ENCODE measurements at places on chromosomes 1 and 21.

DNA sequence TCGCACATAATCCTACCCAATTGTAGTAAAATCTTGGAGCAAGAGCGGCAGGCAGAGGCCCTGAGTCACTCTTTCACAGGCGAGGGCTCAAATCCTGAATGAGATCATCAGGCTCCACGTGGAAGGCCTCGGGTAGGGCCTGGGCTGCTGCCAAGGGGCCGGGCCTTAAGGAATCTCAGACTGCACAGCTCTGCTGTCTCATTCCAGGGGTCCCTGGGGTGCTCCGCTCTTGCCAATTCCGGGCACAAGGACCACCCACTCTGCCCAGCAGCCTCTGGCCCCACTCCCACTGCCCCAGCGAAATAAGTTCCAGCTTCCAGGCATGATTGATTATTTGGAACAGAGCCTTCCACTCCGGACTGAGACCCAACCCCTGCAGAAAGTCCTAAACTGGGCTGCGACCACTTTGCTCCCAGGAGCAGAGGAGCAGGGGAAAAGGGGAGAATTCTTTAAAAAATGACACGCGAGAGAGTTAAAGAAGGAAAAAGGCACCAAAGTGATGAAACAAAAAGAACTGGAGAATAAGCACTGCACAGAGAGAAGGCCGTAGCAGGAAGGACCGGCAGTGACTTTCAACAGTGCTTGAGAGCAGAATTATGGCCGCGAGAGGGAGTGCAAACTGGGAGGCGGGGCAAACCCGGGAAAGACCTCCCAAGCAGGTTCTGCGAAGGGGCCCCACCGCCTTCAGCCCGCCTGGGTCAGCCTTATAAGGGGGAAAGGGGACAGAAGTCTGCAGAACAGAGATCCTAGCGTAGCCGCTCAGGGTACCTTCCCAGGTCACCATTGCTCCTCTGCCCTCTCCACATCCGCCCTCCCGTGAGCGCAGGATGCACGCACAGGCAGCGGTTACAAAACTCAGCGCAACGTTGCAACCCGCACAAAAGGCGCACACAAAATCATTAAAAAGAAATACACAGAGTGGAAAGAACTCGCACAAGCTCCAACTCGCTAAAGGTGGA lies 2.0 kb downstream of the ADAMTS1 start:
- DNase-seq: no peak

- no peak for DNase-seq
These were observed 76.5 kb upstream of the SDC3 start for GRCh38 chr1:30984991-30985503.

DNA sequence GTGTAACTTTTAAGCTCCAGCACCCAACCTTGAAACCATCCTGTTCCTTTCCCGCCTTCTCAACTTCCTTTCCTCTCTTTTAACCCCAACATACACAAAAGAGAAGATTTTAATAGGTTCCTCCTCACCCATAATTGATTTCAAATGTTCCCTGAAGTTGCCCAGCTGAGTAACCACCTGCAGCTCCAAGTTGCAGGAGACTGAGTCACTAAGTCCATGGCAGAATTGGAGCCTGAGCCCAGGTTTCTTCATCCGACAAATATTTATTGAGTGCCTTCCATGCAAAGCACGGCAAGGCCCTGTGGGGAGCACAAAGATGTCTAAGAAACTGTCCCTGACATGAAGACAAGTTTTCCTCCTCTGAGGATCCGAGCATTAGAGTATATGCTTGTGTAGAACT lies 97.7 kb downstream of the PAPPA2 start:
- no peak for DNase-seq

DNA sequence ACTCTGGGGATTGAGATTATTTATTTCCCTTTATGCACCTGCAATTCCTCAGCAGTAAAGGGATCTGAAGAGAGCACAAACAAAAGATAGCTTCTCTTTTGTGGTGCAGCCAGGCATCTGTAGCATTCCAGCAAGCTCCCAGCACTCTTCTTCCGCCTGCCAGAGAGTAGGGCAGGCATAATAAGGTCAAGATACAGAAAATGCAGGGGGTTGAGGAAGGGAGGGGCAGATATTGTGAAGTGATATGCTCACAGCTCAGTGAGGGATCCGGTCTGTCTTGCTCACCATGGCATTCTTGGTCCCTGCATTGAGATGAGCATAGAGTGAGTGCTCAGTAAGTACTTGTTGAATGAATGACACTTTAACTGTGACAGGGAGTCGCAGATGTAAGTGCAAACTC lies 23.9 kb downstream of the FASLG start:
- DNase-seq: no peak

DNA sequence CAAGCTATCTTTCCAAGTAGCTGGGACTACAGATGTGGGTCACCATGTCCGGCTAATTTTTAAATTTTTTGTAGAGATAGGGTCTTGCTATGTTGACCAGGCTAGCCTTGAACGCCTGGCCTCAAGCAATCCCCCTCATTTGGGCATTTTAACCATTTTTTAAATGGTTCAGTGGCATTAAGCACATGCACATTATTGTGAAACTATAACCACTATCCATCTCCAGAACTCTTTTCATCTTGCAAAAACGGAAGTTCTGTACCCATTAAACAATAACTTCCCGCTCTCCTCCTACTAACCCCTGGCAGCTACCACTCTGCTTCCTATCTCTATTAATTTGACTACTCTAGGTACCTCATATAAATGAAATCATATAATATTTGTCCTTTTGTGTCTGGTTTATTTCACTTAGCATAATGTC lies 4.8 kb upstream of the IL6R start:
- no peak for DNase-seq

DNA sequence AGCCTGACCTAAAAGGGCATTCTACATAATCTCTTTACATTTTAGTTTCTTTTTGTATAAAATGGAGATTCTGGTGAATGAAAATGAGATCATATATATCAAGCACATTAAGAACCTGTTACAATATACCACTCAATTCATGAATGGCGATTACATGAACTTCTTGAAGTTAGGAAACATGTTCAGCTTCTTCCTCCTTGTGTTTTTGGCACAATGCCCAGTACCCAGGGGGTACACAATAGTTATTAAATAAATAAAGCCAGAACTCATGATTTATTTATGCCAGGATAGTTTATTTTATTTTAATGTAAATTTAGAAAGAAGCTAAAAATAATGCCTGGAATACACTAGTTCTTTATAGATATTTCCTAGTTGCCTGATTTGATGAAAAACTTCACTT lies 186.0 kb upstream of the PTGFR start:
- DNase-seq: no peak

GRCh38 chr1:22315315-22316078 lies 136.2 kb upstream of the ZBTB40 start:
- no peak for DNase-seq

- no peak for DNase-seq
These were observed 3.4 kb downstream of the TAGLN2 start for GRCh38 chr1:159921700-159922504.

DNA sequence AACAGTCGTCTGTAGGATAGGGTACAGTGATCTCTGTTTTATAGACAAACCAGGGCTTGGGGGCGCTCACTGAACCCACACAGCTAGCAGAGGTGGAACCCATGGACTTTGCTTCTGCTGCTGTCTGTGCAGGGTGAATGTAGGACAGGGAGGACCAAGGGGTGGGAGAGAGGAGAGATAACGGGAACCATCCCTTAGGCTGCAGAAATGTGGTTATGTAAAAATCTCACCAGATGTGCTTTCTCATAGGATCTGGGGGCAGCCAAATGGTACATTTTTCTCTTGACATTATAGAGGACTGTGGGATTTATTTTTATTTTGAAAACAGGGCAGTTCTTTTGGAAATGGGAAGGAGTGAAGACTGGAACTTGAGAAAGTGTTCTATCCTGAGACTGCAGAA lies 8.7 kb downstream of the NFASC start:
- DNase-seq: no peak

DNA sequence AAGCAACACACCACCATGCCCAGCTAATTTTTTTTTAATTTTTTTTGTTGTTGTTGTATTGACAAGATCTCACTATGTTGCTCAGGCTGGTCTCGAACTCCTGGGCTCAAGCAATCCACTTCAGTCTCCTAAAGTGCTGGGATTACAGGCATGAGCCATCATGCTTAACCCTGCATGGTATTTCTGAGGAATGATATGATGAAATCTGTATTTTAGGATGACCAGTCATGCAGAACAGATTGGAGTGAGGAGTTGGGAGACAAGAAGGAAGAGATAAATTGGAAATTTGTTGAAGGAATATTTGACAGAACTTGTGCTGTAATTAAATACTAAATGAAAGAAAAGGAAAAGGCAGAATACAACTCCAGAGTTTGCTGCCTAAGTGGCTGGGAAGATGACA lies 4.7 kb upstream of the NDUFS5 start:
- no peak for DNase-seq

DNA sequence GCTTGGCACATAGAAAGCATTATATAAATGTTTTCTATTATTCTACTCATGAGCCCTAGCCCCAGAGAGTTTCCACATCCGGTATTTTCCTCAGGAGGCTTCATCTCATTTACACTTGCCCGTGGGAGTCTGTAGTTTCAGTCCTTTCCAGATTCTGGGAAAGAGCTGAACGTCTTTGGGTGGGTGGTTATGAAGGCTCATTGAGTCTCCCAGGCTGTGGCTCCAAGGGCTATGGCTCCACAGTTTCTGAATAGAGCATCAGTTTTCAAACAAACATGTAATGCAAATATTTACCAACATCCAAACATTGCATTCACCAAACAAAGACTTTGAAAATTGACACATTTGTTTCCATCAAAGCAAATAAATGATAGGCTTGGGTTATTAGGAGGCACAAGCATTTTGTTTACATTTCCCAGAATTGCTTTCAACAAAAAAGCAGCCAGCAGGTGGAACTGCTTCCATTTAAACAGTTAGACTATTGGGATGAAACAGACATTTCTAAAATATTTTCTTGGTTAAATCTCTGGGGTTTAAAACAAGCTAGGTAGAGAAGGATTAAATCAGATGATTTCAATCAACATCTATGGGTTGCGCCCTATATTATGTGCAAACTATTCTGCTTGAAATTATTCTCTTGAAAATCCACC lies 1.3 kb upstream of the LEMD1 start:
- DNase-seq: no peak

DNA sequence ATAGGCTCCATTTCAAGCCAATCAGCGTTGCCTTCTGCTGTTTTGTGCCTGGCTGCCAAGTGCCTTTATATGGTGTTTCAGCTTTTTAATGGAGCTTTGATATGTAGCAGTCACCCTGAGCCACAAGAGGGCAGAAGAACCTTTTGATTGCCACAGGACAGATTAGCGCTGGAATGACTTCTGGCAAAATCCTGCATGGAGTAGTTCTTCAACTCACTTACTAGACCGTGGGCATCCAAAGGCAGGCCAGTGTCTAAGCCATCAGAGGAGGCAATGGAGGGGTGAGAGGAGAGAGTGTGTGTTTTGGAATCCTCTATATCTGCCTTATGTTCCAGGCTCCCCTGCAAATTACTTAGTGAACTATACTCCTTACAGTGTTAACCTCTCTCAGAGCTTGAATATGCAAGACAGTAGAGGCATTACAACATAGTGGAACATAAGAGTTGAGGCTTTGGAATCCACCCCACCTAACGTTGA lies 56.2 kb downstream of the ST3GAL3 start:
- DNase-seq: no peak

- DNase-seq: no peak
These were observed 89.0 kb downstream of the URB2 start for GRCh38 chr1:229714964-229715603.

GRCh38 chr1:187985897-187986654 lies 1157.3 kb downstream of the PLA2G4A start:
- no peak for DNase-seq

- DNase-seq: peak; percentile 56
These were observed at the start of gene ARHGAP30 for GRCh38 chr1:161069731-161070270. Gene ARHGAP30 (minus strand): TSS chr1:161069891. CDS start chr1:161069624, 267 bp downstream.

GRCh38 chr1:15584489-15585363 lies at the start of gene AGMAT:
Gene AGMAT (minus strand): TSS chr1:15585051. CDS start chr1:15584967, 84 bp downstream.
- peak; percentile 9 for DNase-seq

GRCh38 chr1:117371441-117372151 lies 4.3 kb downstream of the MAN1A2 start:
- no peak for DNase-seq

- DNase-seq: no peak
These were observed 127.7 kb upstream of the COL6A1 start for GRCh38 chr21:45853703-45854342.

DNA sequence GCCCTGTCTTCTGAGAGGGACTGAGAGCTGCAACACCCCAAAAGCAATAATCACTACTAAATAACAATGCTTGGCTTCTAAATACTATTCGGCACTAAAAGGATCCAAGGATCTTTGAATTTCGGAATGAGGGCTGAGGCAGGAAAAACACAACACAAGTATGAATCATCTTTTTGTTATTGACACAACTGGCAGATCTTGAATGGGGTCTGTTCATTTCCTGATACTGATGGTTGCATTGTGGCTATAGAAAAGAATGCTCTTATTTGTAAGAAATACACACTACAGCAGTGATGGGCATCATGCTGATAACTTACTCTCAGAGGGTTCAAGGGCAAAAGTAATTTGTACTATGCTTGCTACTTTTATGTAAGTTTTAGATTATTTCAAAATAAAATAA lies 149.2 kb upstream of the PLD5 start:
- no peak for DNase-seq

All from effector CD8-positive, alpha-beta T cell (primary cell).